Stimulated activated CD8-positive, alpha-beta memory T cell treated with anti-CD3 and anti-CD28 coated beads, Interleukin-7, amount 100 ng/mL, for 1 hour (primary cell): ENCODE measurements at places on chromosomes 13 and 19.

DNA sequence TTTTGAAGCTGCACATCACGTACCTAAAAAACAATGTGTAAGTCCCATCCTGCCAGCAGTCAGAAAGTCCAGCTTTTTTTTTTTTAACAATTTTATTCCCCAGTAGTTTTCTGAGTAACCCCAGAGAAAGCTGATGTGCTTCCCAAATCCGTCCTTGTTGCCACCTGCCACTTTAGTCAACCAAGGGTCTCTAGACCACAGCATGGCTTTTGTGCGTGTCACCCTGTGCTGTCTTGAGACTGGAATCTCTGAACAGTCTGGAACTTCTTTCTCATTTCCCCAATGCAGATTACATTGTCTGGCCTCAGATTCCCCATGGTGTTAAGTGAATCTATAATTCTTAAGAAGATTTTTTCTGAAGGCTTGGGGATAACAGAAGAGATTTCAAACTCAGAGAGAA is 289.2 kb upstream of the KLF12 start:
- no peak for DNase-seq

DNA sequence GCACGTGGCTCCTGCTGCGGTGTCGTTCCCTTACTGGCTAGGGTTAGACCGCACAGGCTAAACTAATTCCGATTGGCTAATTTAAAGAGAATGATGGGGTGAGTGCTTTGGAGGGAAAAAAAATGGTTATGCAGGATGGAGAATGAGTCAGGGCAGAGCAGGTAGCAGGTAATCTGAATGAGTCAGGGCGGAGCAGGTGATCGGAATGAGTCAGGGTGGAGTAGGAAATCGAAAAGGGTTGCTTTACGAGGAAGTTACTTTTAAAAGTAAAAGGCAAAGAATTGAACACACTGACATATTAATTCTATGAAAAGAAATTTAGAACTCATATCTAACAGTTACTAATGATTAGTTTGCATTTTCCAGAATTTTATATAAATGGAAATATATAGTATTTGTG is 335.5 kb downstream of the FOXO1 start:
- DNase-seq = no peak

DNA sequence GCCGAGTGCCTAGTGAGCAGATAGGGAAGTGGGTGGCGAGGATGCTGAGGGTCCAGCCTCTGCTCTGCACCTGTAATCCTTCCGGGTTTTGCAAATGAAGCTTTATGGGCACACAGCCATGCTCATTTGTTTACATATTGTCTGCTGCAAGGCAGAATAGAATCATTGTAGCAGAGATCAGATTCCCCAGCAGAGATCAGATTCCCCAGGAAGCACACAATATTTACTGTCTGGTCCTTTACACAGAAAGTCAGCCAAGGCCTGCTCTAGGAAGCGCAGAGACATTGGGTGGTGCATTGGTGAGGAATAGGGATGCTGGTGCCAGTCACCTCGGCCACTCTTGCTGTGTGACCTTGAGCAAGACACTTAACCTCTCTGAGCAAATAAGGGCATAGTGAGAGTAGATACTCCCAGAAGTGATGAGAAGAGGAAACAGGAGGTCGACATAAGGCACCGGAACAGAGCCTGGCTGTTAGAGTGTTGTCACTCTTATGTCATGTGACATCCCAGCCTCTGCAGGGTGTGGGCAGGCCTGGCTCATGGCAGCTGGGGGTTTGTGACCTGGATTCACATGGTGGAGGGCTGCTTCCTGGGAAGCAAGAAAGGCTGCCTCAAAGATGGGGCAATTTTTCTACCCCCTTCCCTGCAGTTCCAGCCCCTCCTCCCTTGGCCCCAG is 25.6 kb downstream of the CARM1 start:
- no peak for DNase-seq

DNA sequence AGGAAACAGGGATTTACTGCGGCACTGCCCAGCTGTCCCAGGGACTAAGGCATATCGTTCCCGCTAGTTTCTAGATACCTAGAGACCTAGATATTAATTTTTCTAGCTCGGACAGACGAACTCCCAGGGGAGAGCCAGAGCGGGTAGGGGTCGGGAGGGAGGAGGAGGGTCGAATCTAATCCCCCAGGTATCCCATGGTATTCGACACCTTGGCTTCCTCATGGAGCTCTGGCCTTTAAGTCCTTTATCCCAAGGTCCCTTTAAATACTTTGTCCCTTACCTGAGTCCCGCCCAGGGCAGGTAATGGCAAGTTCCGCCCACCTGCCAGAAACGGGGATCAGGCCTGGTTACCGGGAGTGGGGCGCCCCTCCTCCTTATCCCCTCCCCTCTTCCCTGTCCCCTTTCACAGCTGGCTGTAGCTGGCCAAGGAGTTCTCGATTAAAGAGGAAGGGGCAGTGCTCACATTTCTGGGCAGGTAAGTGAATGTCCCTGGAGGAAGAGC is at the start of gene PRRG2:
TSS of gene PRRG2 (plus strand) at position 310 of the 502 bp plus-strand sequence. CDS start 1,904 bp downstream, outside the sequence.
- no peak for DNase-seq

- DNase-seq = no peak
Observed at GRCh38 chr13:41001695-41002094, 17.4 kb downstream of the ELF1 start.

DNA sequence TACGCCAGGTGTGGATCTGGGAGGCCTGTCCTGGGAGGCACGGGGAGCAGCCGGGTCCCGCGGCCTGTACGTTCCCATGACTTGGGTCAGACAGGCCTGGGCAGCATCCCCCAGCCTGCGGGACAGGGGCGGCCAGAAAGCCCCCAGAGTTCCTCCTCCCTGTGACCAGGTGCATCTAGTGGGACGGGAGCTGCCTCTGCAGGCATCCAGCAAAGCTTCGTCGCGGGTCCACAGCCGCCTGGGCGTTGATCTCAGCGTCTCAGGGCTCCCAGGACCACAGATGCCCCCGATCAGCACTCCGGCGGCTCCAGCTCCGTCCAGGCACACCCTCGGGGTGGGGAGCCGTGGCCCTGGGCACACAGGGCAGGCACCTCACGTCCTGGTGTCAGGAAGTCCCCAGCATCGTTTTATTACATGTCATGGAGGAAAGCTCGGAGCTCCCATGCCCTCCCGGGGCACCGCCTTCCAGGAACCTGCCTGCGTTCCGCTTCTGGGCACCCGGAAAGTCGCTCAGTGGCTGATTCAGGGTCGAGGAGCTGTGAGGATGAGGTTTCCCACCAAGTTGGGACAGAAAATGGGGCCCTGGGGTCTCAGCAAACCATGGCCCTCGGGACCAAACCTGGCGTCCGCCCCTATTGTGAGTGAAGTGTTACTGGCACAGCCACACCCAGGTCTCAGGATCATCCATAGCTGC is 1.5 kb upstream of the GZMM start:
- DNase-seq = no peak

DNA sequence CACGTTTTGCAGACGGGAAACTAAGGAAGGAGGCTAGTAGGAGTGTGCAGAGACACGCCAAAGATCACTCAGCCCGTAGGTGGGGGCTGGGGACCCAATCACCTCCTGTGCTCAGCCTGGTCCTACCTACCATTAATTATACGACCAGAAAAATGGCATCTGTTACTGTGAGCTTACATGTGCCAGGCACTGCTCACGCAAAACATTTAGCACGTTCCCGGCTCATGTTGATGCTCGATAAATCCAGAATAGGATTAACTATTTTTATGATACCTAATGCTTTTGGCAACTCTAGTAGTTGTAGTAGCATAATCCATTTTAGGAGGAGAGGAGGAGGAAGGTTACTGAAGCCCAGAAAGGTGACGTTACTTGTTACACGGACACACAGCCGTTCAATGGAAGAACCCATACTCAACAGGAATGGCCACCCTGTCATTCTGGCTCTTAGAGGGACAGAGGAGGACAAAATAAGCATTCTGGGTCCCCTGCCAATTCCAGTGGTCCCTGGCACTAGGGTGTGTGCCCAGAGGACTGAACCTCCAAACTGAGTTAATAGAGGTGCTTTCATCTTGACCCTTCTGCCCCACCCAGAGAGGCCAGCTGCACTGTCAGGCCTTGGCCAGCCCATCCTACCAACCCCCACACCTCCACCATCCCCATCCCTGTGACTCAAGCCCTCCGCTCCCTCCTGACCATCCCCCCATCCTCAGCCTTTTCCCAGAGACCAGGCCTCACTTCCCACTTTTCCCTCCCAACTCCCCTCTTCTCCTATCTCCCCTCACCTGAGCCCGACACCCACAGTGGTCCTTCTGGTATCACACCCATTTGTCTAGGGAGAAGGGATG is 5.0 kb upstream of the EML2 start:
- DNase-seq = no peak

DNA sequence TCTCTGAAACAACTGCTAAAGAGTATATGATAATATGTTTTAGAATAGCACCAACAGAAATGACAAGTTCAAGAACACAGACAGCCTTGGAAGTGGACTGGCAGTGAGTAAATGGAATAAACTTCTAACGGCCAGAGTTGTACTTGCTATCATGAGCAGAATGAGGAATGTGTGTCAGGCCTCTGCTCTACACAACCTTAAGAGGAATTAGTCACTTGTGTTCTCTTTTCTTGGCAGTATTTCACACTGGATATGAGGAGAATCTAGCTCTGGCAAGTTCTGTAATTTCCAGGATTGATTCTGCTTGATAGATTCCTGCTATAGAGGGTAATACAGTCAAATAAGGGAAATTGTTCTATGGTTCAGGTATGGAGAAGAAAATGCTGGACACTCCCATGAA is 757.3 kb downstream of the EFNB2 start:
- no peak for DNase-seq

DNA sequence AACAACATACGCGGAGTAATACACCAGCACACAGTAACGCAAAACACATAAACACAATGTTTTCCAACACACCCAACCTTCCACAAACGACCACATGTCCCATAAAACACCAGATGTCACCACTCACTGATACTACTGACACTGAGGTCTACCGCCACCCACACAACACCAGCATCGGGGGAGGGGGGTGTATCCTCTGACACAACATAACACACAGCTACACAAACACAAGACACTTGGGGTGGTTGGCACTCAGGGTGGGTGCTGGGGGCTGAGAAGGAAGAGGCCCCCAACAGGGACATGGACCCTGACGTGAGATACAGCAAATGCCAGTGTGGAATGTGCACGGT is 1.5 kb upstream of the KCNN4 start:
- no peak for DNase-seq

DNA sequence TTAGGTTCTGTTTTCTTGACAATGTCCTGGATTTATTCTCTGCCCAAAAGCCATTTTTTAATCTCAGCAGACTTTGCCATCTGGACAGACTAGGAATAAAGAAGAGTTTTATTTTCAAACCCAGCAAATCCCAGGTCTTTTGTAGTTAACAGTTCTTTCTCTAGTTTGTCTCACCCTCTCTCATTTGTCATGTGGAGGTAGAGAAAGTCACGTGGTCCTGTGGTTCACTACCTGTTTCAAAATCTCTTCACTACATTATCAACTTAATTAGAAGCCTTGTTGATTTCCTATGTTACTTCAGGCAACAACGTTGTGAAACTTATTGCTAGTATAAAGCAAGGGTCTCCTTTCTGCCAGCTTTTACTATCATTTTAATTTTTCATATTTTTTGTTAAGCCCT is 1222.6 kb downstream of the EFNB2 start:
- DNase-seq = no peak

DNA sequence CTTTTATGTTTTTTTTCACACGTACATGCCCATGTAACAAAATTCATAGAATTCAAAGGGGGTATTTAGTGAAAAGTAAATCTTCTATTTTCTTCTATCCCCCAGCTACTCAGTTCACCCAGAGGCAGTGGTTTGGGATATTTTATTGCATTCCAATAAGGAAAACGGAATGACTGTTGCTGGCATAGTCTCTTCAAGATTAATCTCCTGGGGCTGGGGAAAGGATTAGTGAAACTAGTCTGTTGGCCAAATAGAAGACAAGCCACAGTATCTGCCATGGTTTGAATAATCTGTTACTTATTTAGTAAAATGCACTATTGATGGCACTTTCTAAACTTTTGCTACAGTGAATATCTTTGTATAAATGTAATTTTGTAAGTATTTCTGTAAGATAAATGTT is 122.0 kb downstream of the NDFIP2 start:
- no peak for DNase-seq

- no peak for DNase-seq
Observed at GRCh38 chr19:50695251-50696093, 24.1 kb downstream of the SHANK1 start.

GRCh38 chr19:10422046-10422461 is 1.7 kb downstream of the PDE4A start:
- no peak for DNase-seq

DNA sequence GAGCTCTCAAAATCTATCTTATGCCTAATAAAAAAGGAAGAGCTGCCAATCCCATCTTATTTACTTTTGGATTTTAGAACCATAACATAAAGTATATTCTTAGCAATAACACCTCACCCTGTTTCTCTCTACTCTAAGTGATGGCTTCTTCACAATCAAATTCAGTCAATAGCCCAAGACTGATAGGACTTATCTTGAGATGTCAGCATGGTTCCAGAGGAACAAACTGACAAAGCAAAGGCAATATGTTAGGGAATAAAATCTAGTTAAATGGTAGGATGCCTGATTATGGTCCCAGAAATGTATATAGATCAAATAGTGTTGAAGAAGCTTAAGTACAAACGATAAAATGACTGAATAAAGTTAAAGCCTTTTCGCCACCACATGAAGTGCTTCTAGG is 36.3 kb downstream of the DACH1 start:
- DNase-seq = no peak

DNA sequence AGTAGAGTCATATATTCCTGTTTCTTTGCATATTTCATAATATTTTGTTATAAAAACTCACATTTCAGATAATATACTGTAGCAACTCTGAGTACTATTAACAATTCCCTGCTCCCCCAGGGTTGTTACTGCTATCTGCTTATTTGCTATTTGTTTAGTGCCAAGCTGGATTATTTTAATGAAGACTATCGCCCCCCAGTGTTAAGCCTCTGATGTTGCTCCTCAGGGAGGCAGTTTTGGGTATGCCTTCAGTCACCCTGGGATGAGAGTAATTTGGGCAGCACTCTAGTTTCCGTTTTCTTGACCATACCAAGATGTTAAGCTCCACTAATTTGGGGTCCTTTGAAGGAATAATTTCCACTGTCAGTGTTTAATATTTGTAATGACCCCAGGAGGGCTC is 46.0 kb downstream of the MICU2 start:
- no peak for DNase-seq
